Muscle of back (tissue), 13 donors: ENCODE measurements at places on chromosomes 4 and X. TPM values are rescaled to one million over a fixed set of nuclear protein-coding genes. Genes with fewer than 3 reads are reported as not detected.

Gene OTC
- polyA plus RNA-seq, result not detected

DNA sequence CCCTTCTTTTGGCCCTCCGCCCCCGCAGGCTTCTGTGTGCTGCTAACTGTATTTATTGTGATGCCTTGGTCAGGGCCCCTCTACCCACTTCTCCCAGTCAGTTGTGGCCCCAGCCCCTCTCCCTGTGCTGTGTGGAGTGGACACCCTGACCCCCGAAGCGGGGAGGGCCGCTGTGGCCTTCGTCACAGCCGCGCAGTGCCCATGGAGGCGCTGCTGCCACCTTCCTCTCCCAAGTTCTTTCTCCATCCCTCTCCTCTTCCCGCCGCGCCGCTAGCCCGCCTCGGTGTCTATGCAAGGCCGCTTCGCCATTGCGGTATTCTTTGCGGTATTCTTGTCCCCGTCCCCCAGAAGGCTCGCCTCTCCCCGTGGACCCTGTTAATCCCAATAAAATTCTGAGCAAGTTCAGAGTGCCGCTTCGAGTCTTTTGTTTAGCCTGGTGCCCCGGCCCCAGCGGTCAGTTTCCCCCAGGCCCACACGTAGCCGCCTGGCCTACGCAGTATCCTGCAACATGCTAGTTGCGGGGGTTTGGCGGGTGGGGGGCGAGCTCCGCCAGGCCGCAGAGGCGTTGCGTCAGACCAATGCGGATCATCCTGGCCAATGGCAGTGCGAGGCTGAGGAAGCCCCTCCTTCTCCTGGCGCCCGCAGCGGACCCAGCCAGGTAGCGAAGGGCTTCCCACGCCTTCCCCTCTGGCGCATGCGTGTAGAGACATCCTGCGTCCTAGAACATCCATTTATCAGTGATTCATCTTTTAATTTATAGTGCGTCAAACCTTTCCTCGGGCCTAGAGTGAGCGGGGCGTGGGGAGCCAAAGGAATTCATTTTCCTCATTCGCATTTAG, 5.6 kb upstream of the KANTR start:
- DNase-seq, result peak; percentile 76

DNA sequence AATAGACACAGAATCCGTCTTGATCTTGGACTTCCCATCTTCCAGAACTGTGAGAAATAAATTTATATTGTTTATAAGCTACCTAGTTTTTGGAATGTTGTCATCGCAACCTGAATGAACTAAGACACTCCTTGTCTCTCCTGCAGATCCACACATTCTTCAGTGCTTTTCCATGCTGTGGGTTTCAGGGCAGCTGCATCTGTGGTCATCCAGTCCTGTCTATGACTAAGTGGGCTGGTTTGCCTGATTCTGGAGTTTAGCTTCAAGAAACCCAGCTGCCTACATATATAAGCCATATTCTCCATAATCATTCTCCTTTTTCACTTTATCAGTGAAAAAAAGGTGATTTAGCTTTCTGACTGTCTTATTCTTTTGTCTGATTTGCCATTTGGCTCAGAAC, 170.3 kb upstream of the KIT start:
- DNase-seq, result no peak

Gene F9
- polyA plus RNA-seq, result not detected

GRCh38 chr4:105657117-105657765, 51.2 kb downstream of the INTS12 start:
- no peak for DNase-seq

- DNase-seq, result no peak
Observed at GRCh38 chrX:110374559-110374958, 15.9 kb downstream of the RTL9 start.

DNA sequence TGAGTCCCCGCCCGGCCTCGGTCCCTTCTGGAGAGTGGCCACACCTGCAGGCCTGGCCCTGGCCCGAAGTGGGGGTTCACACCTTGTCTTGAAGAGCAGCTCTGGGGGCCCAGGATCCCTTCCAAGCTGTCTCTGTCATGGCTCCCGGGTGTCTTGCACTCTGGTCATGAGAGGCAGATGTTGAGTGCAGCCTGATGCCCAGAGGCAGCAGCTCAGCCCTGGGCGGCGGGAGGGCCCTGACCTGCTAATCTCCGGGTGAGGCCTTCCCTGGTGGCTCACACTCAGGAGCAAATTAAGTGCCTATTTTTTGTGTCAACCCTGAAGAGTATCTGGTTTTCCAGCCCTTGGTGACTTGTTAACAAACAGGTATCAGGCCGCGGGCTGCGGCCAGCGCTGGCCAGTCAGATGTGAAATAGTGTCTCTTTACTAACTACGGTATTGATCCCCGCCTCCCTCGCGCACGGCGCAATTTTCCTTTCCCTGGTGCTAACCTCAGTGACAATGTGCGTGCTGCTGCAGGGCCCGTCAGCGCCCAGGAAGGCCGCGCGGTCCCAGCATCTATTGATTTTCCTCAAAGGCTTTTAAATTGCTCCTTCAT, 24.2 kb downstream of the NKX1-1 start:
- DNase-seq, result no peak

DNA sequence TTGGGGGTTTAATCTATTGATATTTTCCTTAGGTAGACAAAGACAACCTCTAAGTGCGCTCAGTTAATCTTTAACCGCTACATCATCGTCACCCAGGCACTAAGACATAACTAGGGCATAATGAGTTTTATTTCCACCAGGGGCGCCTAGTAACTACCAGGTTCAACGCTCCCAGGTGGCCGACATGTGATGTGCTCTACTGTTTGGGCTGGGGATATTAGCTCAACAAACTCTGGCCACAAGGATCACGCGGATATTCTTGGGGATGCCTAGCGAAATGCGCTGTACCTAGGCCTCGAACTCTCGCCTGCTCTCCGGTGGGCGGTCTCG, 915 bp upstream of the RAB33B start:
- DNase-seq, result no peak

- DNase-seq, result no peak
Observed at GRCh38 chr4:142365391-142365790, 480.7 kb downstream of the INPP4B start.

GRCh38 chrX:13607331-13607995, 38.1 kb downstream of the EGFL6 start:
- DNase-seq, result no peak

Gene ADH4
- polyA plus RNA-seq, result not detected

DNA sequence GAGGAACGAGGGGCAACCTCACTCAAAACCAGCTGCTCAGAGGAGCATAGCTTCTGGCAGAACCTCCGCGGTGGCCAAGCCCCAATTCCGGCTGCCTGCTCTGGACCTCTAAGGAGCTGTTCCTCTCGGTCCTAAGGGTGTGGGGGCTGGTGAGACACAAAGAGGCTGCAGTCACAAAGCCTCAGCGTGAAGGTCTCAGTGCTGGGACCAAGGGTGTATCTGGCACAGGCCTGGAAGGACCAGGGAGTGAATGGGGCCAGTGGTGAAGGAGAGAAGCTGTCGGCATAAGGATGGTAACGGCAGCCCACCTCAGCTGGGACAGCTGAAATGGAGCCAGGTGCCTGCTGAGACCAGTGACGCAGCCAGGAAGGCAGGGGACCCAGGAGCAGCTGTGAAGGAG, 5.3 kb downstream of the PDE6B start:
- no peak for DNase-seq

- DNase-seq, result no peak
Observed at GRCh38 chr4:42646999-42647541, 9.8 kb downstream of the ATP8A1 start.

Gene GIMD1
- not detected for polyA plus RNA-seq

DNA sequence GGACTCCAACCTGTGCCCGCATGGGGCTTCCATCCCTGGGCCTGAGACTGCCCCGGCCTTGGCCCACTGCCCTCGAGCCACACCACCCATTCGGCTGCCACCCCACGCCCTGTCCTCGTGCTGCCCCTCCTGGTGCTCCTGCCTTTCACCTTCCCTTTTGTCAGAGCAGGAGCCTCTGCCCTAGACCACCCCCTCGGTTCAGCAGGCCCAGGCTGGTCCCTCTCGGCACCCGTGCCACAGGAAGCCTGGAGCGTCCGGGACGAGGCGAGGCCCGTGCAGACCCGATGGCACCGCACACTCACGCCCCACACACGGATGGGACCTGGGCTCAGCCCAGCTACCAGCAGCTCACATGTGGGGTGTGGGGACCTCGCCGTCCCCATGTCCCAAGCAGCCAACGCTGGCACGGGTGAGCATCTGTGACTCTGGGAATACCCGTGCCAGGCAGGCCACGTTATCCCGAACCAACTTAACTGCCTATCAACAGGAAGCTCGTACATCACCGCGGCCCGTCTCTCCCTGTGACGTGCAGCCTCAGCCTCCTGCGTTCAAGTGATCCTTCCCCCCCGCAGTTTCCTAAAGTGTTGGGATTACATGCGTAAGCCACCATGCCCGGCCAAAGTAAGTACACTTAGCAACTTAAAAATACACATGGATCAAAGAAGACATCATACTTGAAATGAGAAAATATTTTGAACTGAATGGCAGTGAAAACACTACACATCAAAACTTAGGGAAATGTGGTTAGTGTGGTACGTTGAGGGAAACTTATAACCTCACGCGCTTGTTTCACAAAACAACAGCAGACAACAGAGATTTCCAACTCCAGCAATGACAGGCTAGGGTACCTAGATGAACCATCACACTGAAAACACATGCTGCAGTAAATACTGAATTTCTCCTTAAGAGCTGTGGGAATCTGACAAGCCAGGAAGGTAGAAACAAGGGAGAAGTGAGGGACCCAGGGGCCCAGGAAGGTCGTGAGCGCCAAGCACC, 29.0 kb downstream of the LRPAP1 start:
- no peak for DNase-seq

- DNase-seq, result peak; percentile 36
Observed at GRCh38 chr4:128787509-128788311, 21.8 kb upstream of the JADE1 start.

GRCh38 chr4:109588176-109588575, 28.1 kb downstream of the MCUB start:
- no peak for DNase-seq

- DNase-seq, result no peak
Observed at GRCh38 chrX:148043271-148043855, 62.2 kb downstream of the FMR1NB start.

Gene LUZP4
- not detected for polyA plus RNA-seq

Gene DCAF12L1
- polyA plus RNA-seq, result 1.9 TPM

Gene FGA
- 0.33 TPM for polyA plus RNA-seq

- DNase-seq, result no peak
Observed at GRCh38 chrX:78838709-78839108, 91.2 kb downstream of the LPAR4 start.

- no peak for DNase-seq
Observed at GRCh38 chr4:13641084-13641483, 13.6 kb upstream of the BOD1L1 start.

GRCh38 chrX:46367491-46367890, 177.7 kb downstream of the ZNF674 start:
- DNase-seq, result no peak

- DNase-seq, result no peak
Observed at GRCh38 chr4:7647600-7648543, 213.1 kb upstream of the PSAPL1 start.

Gene EGF
- polyA plus RNA-seq, result 9.6 TPM

GRCh38 chr4:185341377-185341776, 54.3 kb downstream of the LRP2BP start:
- no peak for DNase-seq

Gene GSTCD
- polyA plus RNA-seq, result 7.7 TPM
